Stimulated activated CD4-positive, alpha-beta T cell treated with anti-CD3 and anti-CD28 coated beads, Interleukin-1b, Interleukin-23, amount 100 ng/mL, for 1 hour (primary cell): ENCODE measurements at places on chromosomes 3 and 15.

DNA sequence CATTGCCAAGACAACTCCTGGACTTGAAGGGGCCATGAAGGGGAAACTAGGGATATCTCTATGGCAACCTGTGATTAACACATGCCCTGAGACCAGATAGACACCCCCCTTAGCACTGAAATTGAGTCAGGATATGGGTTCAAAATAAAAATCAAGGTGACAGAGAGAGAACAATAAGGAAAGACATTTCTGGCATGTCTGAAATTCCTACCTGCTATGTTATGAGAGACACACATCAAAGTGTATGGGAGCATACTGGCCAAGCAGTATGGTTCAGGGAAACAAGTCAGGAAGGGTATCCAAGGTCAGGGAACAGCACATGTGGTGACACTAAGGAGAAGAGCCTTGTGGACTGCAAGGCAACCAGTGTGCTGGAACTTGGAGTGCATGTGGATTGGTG, 388.7 kb downstream of the SHQ1 start:
- DNase-seq: no peak

GRCh38 chr15:92346063-92346462, 47.6 kb upstream of the ST8SIA2 start:
- no peak for DNase-seq

DNA sequence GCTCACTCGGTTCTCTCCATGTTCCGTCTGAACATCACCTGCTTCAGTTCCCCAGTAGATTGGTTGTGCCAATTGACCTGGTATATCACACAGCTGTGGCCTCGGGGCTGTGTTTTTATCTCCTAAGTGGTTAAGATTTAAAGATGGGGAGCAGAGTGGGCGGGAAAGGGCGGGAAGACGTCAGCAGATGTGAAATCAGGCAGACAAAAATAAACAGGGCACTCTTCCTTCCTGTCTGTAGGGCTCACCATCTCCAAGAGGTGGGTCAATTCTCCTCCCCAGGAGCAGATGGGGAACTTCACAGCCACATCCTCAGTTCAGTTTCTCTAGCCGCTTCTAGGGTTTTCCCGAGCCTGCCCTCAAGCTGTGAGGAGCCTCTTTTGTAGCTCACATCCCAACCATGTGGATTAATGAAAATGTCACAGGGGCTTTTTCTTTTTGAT, 26.8 kb upstream of the LIMD1 start:
- DNase-seq: no peak

GRCh38 chr3:148955544-148956346, 35.6 kb upstream of the GYG1 start:
- no peak for DNase-seq

GRCh38 chr3:123449102-123449996, 459 bp upstream of the ADCY5 start:
- no peak for DNase-seq

- no peak for DNase-seq
Measured at GRCh38 chr3:143266927-143267326, 147.4 kb downstream of the CHST2 start.

- no peak for DNase-seq
Measured at GRCh38 chr15:40054855-40055575, 16.0 kb upstream of the SRP14 start.

DNA sequence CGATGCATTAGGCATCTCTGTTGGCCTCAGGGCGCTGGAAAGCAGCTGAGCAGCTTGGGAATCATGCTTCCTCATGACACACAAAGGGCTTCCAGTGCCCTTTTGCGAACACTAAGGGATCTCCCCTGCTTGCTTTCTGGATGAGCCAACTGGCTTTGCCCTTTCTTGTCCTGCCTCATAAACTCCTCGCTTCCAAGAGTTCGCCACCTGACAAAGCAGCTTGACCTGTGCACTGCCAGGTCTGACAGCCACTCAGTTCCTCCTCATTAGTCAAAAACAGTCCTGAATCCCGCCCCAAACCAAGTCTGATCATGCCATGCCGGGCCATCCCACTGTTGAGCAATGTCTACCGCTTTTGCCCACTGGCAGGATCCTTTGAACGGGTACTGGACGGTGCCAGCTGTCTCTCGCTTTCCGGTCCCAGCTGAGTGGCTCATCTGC, 265.4 kb upstream of the LYSMD4 start:
- no peak for DNase-seq

GRCh38 chr3:192916371-192917027, 1.2 kb downstream of the MB21D2 start:
- DNase-seq: no peak

DNA sequence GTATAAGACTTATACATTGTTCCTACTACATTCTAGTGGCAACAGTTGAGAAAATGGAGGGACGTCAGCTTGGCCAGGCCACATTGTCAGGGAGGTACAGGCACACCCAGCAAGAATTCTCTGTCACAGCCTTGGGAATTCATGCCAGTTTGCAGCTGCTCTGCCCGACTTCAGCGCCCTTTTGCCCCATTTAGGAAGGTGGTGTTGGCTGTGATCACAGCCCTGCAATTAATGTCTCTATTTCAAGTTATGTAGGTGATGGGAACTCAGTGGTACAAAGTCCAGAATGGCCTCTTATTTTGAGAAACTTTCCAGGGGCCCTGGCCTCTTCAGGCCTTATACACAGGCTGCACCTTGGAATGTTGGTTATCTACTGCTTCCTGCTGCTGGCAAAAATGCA, 26.7 kb downstream of the AMOTL2 start:
- no peak for DNase-seq

GRCh38 chr15:85412066-85412465, 31.7 kb downstream of the AKAP13 start:
- DNase-seq: no peak

DNA sequence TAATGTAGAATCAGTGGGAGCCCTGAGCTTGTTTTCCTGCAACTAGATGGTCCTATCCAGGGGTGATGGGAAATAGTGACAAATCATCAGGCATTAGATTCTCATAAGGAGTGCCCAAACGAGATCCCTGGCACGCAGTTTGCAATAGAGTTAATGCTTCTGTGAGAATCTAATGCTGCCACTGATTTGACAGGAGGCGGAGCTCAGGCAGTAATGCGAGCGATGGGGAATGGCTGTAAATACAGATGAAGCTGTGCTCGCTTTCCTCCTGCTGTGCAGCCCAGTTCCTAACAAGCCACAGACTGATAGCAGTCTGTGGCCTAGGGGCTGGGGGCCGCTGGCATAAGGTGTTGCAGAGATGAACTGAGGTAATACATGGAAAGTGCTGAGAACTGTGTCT, 28.3 kb upstream of the TMEM42 start:
- no peak for DNase-seq

DNA sequence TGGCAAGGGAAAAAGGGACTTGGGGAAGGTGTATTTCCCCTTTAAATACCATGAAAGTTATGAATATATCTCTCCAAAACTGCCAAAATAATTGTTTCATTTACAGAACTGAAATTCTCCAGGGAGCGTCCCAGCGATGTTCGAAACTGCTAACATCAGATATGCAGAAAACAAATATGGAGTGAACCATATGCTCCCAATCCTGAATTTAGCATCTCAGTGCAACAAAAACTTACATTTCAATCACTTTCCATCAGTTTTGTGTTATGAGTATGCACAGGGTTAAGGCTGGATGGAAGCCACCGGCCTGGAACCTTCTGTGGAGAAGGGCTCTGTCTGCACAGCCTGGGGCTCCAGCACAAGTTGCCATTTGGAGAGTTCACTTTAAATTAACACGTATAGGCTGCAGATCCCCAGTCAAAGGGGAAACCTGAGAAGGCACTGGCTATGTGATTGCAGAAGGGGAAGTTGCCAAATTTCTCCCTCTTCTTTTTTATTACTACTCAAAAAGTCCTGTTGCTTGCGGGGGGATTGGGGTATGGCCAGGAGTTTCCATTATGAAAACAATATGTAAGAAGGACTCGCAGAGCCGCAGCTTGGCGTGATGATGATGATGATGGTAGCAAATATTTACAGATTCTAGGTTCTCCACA, 56.9 kb upstream of the FOXP1 start:
- no peak for DNase-seq

DNA sequence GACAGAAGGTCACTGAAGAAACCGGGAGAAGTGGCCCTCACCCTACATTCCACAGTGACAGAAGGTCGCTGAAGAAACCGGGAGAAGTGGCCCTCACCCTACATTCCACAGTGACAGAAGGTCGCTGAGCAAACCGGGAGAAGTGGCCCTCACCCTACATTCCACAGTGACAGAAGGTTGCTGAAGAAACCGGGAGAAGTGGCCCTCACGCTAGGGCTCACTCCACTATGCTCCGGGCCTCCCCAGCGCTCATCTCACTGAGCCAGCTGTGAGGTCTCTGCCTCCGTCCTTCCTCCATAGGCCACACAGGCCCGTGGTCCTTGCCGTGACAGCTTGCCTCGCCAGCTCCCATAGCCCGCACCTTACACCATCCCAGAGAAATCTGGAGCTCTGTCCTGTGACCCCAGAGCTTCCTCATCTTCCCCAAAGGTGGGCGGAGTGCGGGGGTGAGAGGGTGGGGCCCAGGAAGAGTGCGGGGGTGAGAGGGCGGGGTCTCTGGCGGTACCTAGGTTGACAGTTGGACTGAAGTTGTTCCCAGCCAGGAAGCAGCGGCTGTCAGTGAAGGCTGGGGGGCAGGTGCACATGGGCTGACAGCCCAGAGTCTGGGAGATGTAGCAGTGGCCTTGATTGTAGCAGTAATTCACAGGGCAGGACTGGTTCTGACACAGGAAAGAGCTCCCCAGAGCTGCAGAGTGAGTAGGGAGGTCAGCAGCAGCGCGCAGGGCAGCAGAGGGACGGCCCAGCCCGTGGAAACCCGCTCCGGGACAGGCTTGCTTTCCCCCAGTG, 32.0 kb downstream of the MUC20 start:
- no peak for DNase-seq

- DNase-seq: no peak
Measured at GRCh38 chr15:31207246-31207645, 105.7 kb upstream of the TRPM1 start.

DNA sequence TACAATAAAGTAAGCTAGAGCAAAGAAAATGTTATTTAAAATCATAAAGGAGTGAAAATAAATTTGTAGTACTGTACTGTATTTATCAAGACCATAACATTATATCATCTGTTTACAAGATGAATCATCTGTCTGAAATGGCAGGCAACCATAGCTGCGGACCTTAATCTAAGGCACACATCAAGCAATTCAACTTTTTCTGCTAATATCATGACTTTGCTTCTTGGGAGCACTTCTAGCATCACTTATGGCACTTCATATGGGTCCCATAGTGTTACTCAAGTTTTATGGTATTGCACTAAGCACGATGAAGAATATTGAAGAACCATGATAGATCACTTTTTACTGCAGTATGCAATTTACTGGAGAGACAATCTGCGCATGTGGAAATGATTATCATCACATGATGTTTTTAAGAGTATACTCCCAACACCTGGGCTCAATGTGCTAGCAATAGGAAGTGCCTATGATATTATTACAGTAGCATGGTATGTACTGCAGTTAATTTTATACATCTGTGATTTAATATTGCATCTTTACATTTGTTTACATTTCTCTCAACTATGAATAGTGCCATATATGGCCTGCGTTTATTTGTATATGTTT, 137.7 kb upstream of the NECTIN3 start:
- DNase-seq: no peak

DNA sequence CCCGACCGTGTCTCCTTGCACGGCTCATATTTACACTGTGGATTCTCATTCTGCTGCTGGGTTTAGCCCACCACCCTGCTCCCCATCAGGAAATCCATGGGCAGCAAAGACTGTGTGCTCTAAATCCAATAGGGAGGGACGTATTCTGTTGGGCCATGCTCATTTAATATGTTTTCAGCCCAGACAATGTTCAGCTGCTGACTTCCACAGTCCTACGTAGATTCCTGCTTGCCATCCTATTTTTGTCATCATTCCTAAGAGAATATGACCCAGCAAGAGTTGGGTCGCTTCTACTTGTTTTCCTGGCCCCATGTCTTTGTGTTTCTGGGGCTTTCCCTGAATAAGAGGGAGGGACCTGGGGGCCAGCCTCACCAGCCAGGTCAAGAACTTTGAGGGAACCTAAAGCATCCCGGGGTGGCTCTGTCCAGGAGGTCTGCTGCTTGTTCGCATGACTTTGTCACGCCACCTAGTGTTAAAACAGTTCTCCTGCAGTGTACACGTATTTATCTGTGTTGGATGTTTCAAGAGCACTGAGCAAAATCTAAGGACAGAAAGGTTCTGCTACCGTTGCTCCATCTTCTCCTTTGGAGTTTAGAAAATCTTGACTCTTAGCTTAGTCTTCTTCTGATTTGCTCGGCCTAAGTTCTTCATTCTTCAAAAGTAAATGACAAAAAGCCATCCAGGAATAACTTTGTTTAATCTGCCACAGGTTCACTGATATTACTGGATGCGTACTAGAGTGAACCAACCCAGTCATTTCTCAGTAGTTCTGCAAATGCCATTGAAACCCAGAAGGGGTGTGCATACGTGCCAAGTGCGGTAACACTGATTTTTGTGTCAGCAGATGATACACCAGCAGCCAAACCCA, 79.8 kb upstream of the NR2E3 start:
- no peak for DNase-seq

GRCh38 chr3:102614021-102614569, 179.3 kb downstream of the ZPLD1 start:
- no peak for DNase-seq

GRCh38 chr3:46202535-46202934, 5.6 kb downstream of the CCR1 start:
- no peak for DNase-seq

GRCh38 chr3:127258733-127259132, 29.1 kb downstream of the PRR20G start:
- DNase-seq: no peak

DNA sequence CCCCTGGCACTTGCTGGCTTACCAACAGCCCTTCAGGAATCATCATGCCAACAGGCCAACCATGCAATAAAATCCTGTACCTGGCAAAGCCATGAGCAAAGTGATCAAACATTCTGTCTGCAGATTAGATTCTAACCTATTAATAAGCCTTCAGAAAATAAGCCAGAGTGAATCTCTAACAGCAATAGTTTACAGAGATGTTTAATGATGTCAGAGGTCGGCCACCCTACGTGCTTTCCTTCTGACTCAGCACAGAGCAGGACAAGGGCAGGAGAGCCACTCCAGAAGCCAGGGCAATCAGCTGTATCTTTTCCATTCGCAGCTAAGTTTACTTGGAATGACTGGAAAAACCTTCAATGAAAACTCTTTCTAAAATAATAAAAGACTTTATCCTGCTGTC, 13.1 kb downstream of the COL8A1 start:
- DNase-seq: no peak

GRCh38 chr15:52334491-52335160, 39.0 kb upstream of the MYO5C start:
- no peak for DNase-seq

- no peak for DNase-seq
Measured at GRCh38 chr3:191952609-191953008, 491.6 kb downstream of the PYDC2 start.

DNA sequence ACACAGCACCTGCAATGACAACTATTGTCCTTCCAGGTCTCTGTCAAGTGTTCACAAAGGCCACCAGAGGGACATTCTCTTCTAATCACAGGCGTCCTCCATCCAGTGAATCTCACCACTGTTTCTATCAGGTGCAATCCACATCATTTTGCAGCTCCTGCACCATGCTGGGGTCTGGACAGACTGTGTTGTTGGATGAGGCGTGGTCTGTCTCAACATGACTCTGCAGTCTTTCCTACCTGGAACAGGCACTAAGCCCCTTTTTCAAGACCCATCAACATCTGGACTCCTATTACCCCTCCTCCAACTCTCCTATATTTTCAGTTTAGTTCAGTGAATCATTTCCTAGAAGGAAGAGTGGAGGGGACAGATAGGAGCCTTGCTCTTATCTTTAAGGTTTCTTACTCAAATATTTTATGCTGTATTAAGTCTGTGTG, 31.5 kb upstream of the VEPH1 start:
- DNase-seq: no peak

- DNase-seq: no peak
Measured at GRCh38 chr15:75694241-75695182, 18.1 kb downstream of the CSPG4 start.
